Dorsolateral prefrontal cortex (tissue), 122 donors: ENCODE measurements at places on chromosomes 12 and 14.

GRCh38 chr12:46723629-46724419 lies 102.0 kb downstream of the SLC38A4 start:
- DNase-seq: no peak

DNA sequence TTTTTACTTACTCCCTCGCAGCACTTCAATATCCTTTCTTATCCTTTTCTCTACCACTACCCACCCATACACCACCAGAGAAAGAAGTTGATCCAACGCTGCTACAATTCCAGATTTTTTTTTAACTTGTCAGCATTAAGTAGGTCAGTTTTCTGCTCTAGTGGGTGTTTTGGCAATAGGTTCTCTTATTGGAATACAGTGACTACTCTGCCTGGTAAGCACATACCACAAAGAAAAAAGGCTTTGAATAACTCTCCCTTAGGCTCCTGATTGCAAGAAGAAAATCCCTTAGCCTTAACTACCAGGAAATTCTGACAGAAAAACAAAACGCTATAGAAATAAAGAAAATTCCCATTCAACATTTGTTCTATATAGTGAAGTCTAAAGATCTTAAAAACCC lies 72.0 kb downstream of the NUMB start:
- DNase-seq: no peak

DNA sequence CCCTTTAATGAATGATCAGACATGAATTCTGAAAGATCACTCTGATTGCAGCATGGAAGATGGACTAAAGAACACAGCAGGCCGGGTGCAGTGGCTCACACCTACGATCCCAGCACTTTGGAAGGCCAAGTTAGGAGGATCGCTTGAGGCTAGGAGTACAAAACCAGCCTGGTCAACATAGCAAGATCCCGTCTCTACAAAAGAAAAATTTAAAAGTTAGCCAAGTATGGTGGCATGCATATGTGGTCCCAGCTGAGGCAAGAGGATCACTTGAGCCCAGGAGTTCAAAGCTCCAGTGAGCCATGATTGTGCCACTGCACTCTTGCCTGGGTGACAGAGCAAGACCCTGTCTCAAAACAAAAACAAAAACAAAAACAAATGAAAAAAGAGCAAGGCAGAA lies 35.1 kb downstream of the SENP1 start:
- no peak for DNase-seq

DNA sequence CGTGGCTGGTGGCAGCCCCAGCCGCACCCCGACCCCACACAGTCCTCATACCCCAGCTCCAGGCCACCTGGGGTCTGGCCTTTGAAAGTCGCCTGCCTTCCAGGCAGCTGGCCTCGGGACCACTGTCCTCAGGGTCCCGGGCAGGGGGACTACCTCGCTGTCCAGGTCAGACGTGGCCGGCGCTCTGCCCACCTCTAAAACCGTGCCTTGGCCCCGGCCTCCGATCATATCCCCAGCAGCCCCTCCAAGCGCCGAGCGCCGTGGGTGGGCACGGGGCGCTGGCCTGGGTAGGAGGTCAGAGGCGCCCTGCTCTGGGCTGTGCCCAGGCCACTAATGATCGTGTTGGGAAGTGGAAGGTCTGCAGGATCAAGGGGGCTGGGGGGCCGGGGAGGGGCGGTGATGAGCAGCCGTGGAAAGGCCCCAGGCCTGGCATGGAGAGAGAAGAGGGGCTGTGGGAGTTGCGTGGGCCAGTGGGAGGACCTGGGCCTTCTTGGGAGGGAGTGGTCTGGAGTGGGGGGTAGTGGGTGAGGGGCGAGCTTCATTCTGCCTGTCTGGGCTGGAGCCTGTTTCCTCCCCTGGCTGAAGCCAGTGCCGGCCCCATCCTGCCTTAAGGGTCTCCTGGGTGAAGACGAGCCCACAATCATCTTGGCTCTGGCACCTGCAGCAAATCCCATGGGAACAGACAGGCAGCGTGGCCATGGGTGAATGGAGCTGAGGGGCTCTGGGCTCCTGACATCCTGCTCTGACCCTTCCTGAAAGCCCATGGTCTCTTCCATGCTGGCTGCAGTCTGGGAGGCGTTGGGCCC lies 4.9 kb downstream of the TMEM121 start:
- no peak for DNase-seq

- DNase-seq: no peak
Measured at GRCh38 chr14:61065656-61066055, 84.6 kb downstream of the SLC38A6 start.

DNA sequence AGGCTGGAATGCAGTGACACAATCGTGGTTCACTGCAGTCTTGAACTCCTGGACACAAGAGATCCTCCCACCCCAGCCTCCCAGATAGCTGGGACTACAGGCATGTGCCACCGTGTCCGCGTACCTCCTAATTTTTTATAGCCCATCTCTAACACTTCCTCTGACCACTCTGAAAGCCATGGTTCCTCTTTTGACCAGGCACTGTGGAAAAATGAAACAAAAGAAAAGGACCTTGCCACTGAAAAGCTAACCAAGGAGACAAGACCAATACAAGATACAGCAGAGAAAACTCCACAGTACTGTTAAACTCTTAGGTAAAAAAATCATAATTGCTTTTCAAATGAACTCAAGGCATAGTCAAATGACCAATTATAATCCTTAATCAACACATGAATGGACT lies 233.3 kb downstream of the NEDD1 start:
- DNase-seq: no peak

DNA sequence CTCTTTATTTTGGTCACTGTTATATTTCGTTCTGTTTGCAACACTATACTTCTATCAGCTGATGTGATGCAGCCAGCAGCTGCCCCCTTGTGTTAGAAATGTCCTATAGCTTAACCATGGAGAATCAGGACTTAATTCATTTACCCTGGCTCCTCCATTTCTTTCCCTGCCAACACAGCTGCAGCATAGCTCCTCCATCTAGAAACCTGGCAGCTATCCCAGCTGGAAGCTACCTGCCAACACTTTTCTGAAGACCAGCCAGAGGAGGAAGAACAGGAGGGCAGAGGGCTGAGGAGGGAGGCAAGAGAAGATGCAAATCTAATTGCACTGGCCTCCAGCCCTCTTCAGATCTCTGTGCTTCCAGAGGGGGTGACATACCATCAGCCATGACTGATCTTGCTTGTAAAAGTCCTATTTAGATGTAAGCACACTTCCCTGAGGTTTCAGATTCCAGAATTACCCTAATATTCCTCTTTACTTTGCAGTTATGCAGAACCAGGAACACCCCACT lies 156.8 kb upstream of the TMEM260 start:
- no peak for DNase-seq

DNA sequence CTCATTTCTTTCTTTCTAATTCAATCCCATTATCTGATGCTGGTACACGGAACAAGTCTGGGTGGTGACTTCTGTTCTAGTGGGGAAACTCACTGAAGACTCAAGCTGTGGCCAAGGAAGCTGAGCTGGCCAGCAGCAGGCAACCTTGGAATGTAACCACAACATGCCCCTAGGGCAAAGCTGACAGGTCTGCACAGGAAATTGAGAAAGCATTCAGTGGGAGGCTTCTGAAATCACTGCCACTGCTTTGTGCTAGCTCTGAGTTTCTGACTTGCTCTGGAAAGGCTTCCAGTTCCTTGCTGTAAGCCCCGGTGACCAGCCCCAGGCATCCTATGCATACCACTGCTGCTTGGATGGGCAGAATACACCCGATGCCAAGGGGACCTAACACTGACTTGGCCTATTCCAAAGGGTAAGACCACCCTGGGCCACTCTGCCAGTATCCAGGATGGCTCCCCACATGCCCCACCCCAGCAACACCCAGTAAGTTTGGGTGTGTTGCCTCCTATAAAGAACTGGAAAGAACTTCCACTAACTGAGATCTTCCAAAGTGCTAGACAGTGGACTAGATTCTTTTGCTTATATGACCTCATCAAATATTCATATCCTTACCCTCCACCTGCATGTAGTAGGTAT lies 84.5 kb upstream of the CDKN3 start:
- no peak for DNase-seq

DNA sequence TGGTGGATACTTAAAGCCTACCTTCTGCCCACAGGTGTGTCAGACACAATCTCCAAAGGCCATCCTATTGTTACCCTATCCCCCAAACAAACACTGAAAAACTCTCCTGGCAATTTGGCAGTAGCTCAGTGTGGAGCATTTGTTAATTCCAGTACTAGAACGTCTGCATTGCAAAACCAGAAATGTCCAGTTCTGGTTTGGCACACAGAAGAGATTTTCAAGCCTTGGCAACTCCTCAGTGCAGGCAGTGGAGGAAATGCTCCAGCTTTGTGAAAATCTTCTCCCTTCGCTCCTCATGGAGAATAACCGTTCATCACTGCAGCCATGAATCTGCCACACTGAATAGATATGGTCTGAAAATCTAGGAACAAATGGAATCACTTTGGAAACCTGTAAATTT lies 5.3 kb upstream of the SOCS2 start:
- no peak for DNase-seq

- DNase-seq: no peak
Measured at GRCh38 chr14:95606266-95606665, 71.4 kb downstream of the GLRX5 start.

- DNase-seq: no peak
Measured at GRCh38 chr12:15786772-15787171, 2.4 kb downstream of the EPS8 start.

DNA sequence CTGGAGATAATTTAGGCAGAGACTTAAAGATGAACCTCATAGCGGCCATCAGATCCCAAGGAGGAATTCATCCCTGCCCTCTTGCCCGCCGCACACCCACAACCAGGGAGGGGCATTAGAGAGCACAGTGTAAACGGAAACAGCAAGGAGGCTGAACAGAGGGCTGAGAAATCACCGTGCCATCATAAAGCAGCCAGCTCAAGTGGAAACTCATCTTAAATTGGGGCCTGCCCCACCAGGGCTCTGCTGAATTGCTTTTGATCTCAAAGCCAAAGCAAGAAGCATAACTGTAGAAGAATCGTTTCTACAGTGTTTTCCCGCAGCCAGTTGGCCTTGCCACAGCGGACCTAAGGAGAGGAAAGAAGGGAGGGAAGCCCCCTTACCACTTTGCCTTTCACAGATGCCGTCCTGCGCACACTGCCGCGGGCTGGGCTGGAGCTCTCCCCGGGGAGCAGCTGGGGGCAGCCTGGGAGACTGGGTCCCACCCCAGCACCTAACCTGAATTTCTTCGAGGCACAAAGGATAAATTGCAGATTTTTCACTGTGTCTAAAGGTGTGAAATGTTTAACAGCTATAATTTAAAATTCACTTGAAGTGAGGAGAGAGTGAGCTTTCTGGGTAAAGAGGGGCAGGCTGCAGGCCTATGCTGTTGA lies 51.8 kb upstream of the MMP17 start:
- DNase-seq: no peak

- no peak for DNase-seq
Measured at GRCh38 chr12:46359667-46360280, 12.8 kb downstream of the SLC38A2 start.

GRCh38 chr12:120007272-120007671 lies 18.2 kb downstream of the BICDL1 start:
- no peak for DNase-seq

- no peak for DNase-seq
Measured at GRCh38 chr14:68834816-68835215, 41.9 kb upstream of the ZFP36L1 start.

GRCh38 chr14:81455390-81455789 lies 55.3 kb upstream of the STON2 start:
- DNase-seq: no peak

DNA sequence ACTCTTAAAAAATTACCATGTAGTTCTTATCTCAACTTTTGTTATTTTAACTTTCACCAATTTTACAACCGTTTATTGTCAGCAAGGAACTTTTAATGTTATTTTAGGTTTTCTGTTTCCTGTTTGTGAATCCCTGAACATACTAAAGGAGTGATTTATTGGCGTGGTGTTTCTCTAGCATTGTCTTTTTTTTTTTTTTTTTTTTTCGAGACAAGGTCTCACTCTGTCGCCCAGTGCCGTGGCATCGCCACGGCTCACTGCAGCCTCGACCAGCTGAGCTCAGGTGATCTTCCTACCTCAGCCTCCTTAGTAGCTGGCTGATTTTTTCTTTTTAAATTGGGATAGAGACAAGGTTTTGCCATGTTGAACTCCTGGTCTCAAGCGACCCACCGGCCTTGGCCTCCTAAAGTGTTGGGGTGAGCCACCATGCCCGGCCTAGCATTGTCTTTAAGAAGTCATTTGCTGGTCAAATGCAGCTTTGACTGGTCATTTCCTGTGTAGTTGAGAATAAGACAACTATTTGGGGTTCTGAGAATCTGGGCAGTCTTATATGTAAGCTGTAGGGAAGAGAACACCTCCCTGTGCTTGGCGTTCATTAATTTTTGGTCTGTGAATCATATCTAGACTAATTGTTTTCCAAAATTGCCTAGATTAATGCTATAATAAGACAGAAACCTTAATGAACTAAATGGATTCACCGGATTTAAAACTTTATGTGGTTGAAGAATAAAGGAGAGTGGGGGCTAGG lies 2.1 kb downstream of the WASHC4 start:
- no peak for DNase-seq

GRCh38 chr12:120259418-120260202 lies 5.9 kb downstream of the PXN start:
- DNase-seq: no peak

DNA sequence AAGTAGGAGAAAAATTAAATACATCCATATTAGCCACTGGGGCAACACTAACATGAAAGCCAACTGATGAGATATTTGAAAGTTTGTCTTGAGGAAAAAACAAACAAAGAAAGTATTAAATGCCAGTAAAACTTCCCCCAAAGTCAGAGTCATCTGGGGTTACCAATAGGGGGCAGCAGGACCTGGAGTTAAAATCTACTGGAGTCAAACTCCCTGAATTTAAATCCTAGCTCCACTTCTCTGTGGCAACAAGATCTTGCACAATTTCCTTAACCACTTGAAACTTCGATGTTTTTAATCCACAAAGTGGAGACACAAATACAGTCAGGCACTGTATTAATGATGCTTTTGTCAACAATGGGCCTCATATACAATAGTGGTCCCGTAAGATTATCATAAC lies 14.4 kb downstream of the PLEKHG7 start:
- DNase-seq: no peak

DNA sequence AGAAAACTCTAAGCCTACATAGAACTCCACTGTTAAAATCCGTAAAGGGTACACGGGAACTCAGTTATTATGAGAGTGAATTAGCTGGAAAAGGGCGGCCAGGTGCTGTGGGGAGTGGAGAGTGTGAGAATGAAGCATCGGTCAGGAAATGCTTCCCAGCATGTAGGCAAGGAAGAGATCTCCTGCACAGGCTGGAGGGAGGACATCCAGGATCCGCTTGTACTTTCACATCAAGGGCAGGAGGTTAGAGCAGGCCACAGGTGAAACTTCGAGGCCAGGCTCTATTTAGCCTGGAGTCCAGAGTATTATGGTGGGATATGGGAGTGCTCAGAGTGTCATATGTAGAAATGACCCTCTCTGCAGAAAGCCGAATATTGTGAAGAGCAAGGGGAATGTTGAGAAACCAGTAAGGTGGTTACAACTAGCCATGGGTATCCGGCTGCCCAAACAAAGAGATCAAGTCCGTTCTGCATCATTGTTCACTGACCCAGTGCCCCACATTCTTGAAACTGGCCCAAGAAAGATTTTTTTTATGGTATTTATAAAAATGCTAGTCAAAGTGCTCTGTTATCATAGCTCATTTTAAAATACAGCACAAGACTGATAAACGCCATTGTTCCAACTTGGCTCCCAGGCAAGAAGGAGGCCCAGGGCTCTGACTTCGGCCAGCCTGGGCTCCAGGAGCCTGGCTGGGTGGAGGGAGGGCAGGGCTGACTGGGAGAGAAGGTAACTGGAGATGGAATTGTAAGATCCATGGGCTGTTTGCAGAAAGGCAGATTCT lies 79.4 kb upstream of the HIF1A start:
- DNase-seq: no peak

GRCh38 chr14:72790887-72791566 lies 102.9 kb downstream of the DPF3 start:
- DNase-seq: peak; percentile 61

GRCh38 chr14:26863736-26864135 lies 265.9 kb upstream of the NOVA1 start:
- no peak for DNase-seq
